Renal cortical epithelial cell (primary cell): ENCODE measurements at places on chromosomes 4 and X.

DNA sequence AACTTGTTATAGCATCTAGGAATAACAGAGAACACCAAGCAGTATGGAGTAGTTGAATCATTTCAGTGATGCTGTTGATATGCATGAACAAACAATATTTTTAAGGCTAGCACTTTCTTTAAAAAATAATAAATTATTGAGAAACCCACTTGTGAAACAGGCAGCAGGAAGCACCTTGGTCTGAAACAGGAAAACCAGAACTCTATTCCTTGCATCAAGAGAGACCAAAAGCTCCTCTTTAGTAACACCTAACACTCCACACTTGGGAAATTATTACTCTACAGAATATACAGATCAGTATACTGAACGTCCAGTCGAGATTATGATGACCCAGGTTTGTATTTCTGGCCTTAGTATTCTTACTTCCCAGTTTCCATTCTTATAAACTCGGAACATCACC, 129.0 kb downstream of the ARAP2 start:
- DNase-seq = no peak

DNA sequence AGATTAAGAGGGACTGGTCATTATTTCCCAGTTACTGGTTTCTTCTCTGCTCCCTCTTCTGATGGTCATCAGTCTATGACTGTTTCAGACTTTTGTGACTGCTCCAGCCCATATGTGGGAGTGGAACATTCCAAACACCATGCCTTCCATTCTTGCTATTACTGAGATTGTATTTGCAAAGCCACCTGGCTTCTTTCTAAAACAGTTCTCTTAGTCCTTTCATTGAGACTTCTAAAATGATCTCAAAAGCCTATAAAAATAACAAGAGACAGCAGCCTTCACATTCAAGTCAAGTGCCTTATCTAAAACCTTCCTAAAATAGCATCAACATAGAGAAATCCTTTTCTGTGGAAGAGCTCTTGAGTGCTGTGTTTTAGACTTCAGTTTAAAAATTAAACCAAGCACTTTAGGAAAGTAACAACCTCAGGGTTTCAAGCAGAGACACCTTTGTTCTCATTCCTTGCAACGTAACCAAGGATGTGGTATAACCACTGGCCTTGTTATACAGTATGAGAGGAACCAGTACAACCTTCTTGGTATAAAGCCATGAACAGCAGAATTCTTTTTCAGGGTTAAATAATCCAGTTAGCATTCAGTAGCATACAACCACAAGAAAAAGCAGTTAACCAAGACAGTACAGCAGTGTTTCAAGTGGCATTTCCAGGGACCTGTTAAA, 97.1 kb downstream of the NFKB1 start:
- DNase-seq = peak; percentile 63

GRCh38 chr4:94575652-94576051, 123.9 kb downstream of the PDLIM5 start:
- no peak for DNase-seq

- no peak for DNase-seq
Observed at GRCh38 chrX:130196466-130196865, 24.7 kb downstream of the RAB33A start.

GRCh38 chrX:68846536-68846935, 17.7 kb downstream of the EFNB1 start:
- no peak for DNase-seq

GRCh38 chr4:5812506-5813229, 80.2 kb downstream of the CRMP1 start:
- peak; percentile 68 for DNase-seq

- DNase-seq = no peak
Observed at GRCh38 chr4:24434241-24434640, 150.1 kb downstream of the DHX15 start.

- DNase-seq = no peak
Observed at GRCh38 chr4:55346851-55347255, 811 bp downstream of the SRD5A3 start.

DNA sequence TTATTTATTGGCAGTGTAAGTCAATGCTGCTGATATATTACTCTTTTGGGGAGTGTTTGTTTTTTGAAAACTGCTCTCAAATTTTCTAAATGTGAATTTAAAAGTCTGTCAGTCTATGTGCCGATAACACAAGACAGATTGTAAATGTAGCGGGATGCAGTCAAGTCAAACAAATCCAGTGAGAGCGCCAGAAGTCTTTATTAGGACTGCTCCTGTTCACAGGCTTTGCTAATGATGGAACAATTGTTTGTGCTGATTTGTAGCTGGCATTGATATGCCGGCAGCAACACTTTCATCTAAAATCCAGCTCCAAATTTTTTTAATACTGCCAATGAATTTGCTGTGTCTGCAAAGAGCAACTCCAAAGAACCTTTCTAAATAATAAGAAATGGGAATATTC, 78.7 kb upstream of the TET2 start:
- DNase-seq = no peak

GRCh38 chrX:8233091-8233490, 62.0 kb upstream of the VCX2 start:
- DNase-seq = no peak

GRCh38 chrX:1421433-1422134, 29.7 kb upstream of the SLC25A6 start:
- no peak for DNase-seq

DNA sequence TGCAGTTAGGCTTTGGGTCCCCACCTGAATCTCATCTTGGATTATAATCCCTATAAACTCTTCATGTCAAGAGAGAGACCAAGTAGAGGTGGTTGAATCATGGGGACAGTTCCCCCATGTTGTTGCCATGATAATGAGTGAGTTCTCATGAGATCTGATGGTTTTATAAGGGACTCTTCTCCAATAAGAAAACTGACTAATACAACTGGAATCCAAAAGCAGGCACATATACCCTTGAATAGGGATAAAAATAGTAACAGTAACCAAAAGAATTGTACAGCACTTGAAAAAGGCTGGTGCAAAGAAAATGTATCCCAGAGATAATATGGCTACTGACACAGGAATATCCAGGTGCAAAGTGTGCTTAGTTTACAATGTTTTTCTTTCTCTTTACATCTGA, 351.5 kb upstream of the MAD2L1 start:
- no peak for DNase-seq

DNA sequence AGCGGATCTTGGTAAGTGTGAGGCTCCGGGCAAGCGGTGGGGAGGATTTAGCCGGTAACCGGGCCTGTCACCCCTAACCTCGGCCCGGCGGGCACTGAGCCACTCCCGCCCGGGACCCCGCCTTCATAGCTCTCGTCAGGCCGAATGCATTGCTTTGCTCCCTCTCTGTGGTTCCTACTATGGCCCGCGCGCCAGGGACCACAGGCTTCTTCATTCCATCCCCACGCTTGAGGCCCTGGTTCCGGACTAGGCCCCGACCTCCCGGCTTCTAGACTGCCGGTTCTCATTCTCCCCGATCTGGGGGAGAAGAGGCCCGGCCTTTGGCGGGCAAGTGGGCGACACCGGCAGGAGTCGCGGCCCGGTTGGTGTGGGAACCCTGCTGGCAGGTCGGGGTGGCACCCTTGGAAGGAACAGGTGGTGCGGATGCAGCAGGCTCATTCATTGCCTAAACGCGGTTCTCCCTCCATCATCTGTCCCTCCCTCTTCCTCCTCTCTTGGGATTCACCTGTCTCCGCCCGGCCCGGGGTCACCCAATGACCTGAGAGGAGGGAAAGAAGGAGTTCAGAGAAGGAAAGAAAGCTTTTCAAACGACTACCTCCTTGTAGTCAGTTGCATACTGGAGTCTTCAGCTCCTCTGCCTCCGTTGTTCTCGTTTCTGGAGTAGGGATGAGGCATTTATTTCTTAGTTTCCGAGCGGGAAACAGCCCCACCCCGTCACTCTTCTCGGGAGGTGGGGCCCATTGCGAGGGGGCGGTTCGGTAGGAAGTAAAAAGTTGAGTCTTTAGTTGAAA, at the start of gene NDUFC1:
Gene NDUFC1, minus strand, starts transcription at position 657 of the 791 bp plus-strand sequence. CDS start 6,679 bp downstream, outside the sequence.
- peak; percentile 26 for DNase-seq

- peak; percentile 61 for DNase-seq
Observed at GRCh38 chrX:65607070-65607742, 60.2 kb upstream of the MSN start.

DNA sequence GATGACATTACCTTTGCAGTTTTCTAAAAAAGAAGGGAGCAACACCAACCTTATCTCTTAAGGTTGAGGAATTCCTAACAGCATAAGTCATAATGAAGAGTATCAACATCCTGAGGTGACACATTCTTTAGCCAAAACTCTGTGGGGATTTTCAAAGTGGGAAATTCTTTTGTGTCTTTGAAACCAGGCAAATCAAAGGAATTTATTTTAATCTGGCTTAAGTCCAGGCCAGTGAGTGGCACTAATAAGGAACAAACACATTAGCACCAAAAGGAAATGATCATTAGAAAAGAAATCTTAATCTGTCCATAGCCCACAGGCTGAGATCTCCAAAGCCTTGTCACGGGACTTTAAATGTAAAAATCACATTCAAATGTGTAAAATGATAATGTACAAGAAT, 110.1 kb downstream of the LARP7 start:
- DNase-seq = peak; percentile 18

DNA sequence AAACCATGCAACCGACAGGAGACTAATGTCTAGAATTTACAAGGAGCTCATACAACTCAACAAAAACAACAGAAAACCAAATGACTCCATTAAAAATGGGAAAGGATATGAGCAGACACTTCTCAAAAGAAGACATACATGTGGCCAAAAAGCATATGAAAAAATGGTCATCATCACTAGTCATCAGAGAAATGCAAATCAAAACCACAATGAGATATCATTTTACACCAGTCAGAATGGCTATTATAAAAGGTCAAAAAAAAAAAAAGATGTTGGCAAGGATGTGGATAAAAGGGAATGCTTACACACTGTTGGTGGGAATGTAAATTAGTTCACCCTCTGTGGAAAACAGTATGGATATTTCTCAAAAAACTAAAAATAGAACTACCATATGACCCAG, 50.5 kb upstream of the CHRDL1 start:
- DNase-seq = no peak

DNA sequence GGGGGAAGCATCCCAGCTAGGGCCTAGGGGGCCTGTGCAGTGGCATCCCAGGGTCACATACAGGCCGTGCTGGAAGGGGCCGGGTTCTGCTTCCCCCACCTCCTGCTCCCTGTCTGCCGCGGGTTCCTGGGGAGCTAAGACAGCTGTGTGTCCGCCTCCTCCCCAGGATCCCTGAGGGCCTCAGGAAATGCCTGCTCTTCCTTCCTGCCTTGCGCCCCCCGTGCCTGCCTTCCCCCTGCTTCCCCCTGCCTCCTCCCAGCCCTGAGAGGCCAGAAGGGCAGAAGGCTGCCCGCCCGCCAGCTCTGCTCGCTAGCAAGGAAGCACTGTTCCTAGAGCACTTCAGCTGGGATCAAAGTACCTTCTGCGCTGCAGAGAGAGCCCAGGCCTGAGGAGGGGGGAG, 2.9 kb upstream of the BGN start:
- no peak for DNase-seq

GRCh38 chrX:154459832-154460231, 1.8 kb downstream of the PLXNA3 start:
- DNase-seq = no peak

DNA sequence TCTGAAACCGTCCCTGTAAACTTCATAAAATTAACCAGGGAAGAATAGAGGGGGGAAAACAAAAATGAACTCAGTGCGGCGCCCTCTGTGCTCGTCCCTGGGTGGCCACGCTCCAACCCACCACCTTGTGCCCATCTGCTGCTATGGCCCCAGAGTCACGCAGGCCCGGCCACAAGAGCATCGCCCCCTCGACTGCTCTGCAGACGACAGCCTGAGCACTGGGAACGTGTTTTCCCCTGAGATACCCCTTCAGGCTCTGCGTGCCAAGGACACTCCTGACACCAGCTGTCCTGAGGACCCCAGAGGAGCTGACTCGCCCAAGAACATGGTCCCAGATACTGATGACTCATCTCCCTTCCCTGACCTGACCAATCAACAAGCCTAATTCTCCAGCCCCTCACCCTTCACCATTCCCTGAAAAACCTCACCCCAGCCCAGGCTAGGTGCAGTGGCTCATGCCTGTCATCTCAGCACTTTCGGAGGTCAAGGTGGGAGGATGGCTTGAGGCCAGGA, 64.1 kb upstream of the GPR78 start:
- no peak for DNase-seq

- DNase-seq = no peak
Observed at GRCh38 chr4:8771258-8771590, 100.4 kb downstream of the HMX1 start.

GRCh38 chr4:148311526-148311925, 130.7 kb downstream of the NR3C2 start:
- peak; percentile 47 for DNase-seq

DNA sequence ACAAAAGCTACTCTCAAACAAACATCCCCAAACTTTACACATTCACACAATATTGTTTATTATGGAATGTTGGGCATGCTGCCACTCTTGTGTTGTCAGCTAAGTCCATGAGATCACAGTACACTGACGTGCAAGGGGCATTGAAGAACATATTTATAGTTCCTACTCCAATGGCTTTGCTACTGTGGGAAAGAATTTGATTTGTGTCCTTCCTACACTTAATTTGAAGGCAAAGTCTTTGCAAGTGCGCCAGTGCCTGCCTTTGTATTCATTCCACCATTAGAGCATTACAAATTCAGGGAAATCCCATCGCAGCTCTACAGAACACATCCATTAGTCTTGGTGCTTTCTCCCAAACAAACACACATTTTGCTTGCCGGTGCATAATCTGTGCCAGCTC, 45.4 kb upstream of the FTHL17 start:
- DNase-seq = peak; percentile 33

DNA sequence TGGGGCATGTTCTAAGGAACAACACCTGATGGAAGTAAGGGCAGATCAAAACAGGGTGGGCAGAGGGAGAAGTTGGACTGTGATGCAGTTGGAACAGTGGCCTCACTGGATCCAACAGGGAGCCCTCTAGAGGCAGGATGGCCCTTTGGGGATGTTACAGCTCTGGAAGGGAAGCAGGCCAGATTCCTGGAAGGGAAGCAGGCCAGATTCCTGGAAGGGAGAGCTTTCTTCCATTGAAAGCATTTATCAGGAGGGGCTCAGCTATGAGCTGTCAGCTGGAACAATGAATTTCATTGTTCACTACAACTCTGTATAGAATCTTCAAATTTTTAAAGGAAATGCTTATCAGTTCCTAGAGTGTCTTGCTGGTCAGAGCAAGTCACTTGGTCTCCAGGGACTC, 17.7 kb downstream of the IL15 start:
- DNase-seq = peak; percentile 31
